Neural crest cell (in vitro differentiated cells): ENCODE measurements at places on chromosomes 5 and 9. TPM values are rescaled to one million over a fixed set of nuclear protein-coding genes. Genes with fewer than 3 reads are reported as not detected.

Gene PTGDS
- not detected in 2 replicates for total RNA-seq

Gene ANKRD18B
- 24.5 and 25.0 TPM in 2 replicates for total RNA-seq

Gene SLC6A18
- not detected in 2 replicates for total RNA-seq

Gene SLC6A19
- total RNA-seq = not detected in 2 replicates

Gene RASEF
- total RNA-seq = 0.16 TPM in 1 of 2 replicates, not detected in the other

Gene CDC20B
- not detected in 2 replicates for total RNA-seq

Gene SELENOP
- total RNA-seq = 2.0 and 2.2 TPM in 2 replicates
